Esophagus muscularis mucosa (tissue), 4 donors: ENCODE measurements at places on chromosomes 2 and 18. TPM values are rescaled to one million over a fixed set of nuclear protein-coding genes. Genes with fewer than 3 reads are reported as not detected.

CROCC2 gene
- not detected for total RNA-seq

SETBP1 gene
- 67.7 TPM for total RNA-seq

GDF7 gene
- total RNA-seq, result 2.7 TPM

ANKRD36 gene
- total RNA-seq, result 11.1 TPM

CREG2 gene
- total RNA-seq, result not detected

GRCh38 chr18:71045331-71046065, 756.7 kb downstream of the SOCS6 start:
- no peak overlapping the region for H3K4me3 ChIP-seq
- H3K36me3 ChIP-seq, result no peaks in the 10 kb centered on the region
- no peak overlapping the region for H3K27ac ChIP-seq
- H3K4me1 ChIP-seq, result no peaks in the 10 kb centered on the region
- H3K27me3 ChIP-seq, result no peaks in the 10 kb centered on the region

DNA sequence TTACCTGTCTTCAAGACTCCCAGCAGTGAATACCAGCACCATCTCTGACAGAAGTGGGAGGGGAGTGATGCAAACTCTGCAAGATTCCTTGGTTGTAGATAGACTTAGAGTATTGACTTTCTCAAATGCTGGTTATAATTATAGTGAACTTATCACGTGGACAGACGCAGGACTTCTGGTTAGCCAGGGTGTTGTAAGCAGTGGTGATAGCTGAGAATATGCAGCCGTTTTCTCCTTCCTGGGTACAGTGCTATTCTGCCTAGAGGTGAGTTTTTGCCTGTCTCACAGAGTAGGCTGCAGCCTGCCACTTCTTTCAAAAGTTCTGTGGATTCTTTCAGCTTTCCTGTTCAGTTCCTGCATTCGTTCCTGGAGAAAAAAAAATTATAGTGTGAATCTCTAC, 733 bp upstream of the CXCR2 start:
- H3K36me3 ChIP-seq, result no peaks in the 10 kb centered on the region
- H3K4me3 ChIP-seq, result no peak overlapping the region

GRCh38 chr2:215277944-215278343, 33.9 kb upstream of the ATIC start:
- H3K27me3 ChIP-seq, result no peaks in the 10 kb centered on the region
- no peak overlapping the region for H3K27ac ChIP-seq
- H3K4me1 ChIP-seq, result no peaks in the 10 kb centered on the region
- H3K36me3 ChIP-seq, result no peaks in the 10 kb centered on the region
- no peak for DNase-seq

GRCh38 chr2:156110890-156111289, 221.6 kb downstream of the NR4A2 start:
- H3K27me3 ChIP-seq, result no peaks in the 10 kb centered on the region
- no peaks in the 10 kb centered on the region for H3K36me3 ChIP-seq
- no peak for DNase-seq
- H3K4me3 ChIP-seq, result no peak overlapping the region
- H3K4me1 ChIP-seq, result no peaks in the 10 kb centered on the region

DNA sequence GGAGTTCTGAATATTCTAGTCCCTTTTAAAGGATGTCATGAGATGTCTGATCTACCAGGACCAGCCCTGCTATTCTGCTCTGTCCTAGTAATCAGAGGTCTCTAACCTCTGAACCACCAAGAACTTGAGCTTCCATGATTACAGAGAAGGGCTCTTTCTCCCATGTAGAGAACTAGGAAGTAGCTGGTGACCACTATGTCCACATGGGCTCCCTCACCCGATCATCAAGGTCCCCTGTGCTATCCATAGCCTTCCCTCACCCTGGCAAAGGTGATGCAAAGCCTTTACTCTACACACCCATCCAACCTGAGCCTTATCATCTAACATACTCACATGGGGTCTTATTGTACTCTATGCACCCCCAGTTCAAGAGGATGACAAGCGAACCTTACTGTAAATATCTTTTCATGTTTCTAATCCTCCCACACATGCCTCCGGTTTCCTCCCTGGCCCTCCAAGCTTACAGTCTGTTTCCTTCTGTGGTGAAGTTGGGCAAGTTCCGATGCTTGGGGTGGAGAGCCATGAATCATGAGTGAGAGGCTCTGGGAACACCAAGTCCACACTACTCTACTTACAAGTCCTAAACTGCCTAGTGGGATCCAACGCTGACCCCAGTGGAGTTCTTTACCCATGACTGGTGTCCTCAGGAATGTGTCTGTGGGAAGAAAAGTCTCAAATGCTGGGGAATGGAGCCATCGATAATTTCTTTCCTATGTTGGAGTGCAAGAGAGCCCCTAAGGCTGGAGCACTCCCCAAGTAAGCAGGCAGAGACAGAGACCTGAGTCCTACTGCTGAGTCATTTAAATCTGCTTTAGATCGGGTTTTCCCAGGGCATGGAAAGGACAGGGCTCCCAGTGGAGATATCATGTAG, 73.3 kb upstream of the KLF7 start:
- peak overlapping the region; percentile 68 for H3K27ac ChIP-seq
- DNase-seq, result no peak
- H3K27me3 ChIP-seq, result no peaks in the 10 kb centered on the region
- no peaks in the 10 kb centered on the region for H3K36me3 ChIP-seq

- H3K36me3 ChIP-seq, result no peaks in the 10 kb centered on the region
- no peaks in the 10 kb centered on the region for H3K27me3 ChIP-seq
- H3K4me3 ChIP-seq, result no peak overlapping the region
- H3K27ac ChIP-seq, result no peak overlapping the region
- no peaks in the 10 kb centered on the region for H3K4me1 ChIP-seq
These were observed 813.0 kb downstream of the MBD2 start for GRCh38 chr18:53411511-53411910.

DNA sequence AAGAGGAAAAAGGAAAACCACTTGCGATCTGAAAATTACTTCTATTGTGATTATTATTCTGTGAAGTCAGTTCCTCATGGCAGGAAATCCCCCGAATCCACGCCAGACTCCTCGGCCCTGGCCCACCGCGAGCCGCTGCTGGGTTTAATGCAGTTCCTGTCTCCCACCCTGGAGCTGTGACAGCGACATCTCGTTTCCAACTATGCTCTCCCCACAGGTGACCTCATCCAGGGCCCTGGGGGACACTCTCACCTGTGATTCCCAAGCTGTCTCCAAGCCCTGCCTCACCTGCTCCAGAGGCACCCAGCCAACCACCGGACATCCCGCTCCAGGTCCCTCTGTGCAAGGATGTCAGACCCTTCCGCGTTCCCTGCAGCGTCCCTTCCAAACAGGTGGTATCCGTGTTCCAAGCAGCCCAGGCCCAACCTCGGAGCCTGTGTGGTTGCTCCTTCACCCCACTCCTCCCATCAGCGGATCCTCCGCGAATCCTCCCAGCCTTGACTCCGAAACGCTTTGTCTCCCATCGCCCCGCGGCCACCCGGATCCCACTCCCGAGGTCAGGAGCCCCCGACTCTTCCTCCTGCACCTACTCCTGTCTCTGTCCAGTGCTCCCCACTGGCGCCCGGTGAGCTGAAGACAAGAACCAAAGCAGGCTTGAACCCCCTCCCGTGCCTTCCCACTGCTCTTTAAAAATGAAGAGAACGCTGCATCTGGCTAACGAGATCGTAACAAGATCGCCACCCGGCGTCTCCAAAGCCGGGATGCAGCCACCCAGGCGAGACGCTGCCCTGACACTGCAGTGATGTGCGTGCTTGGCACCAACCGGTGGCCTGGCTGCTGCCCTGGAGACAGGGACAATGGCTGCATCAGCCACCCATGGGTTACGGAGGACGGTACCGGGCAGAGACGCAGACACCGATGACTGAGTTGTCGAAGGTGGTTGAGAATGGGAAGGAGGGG, 96.5 kb downstream of the NDUFA10 start:
- DNase-seq, result no peak
- H3K4me1 ChIP-seq, result no peaks in the 10 kb centered on the region
- H3K4me3 ChIP-seq, result no peak overlapping the region
- no peak overlapping the region for H3K27ac ChIP-seq

DNA sequence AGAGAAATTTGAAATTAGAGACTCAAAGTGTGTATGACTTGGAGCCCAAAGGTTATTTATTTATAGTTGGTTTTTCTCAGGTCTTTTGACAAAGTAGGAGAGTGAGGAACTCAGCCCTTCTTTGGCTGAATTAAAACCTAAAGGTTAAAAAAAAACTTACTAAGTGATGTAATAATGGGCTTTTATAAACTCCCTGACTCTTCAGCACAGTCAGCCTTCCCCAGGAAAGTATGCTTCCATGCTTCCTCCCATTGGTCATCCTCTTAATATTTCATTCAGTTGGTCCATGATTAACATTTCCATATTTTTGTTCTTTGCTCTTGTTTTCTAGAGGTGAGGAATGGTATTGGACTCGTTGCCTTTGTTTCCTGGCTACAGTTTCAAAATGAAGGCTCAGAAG, 7.2 kb downstream of the ARPC2 start:
- no peak overlapping the region for H3K4me3 ChIP-seq
- no peaks in the 10 kb centered on the region for H3K27me3 ChIP-seq
- H3K4me1 ChIP-seq, result peaks cover 76% of the 10 kb centered on the region
- H3K36me3 ChIP-seq, result peaks cover 44% of the 10 kb centered on the region
- H3K27ac ChIP-seq, result no peak overlapping the region
- no peak for DNase-seq

GRCh38 chr2:39488450-39488849, 51.4 kb upstream of the MAP4K3 start:
- H3K36me3 ChIP-seq, result no peaks in the 10 kb centered on the region
- H3K4me1 ChIP-seq, result peaks cover 23% of the 10 kb centered on the region
- DNase-seq, result no peak
- no peaks in the 10 kb centered on the region for H3K27me3 ChIP-seq

- no peak overlapping the region for H3K27ac ChIP-seq
- DNase-seq, result no peak
- H3K27me3 ChIP-seq, result no peaks in the 10 kb centered on the region
- H3K4me1 ChIP-seq, result no peaks in the 10 kb centered on the region
- H3K4me3 ChIP-seq, result no peak overlapping the region
These were observed 709.1 kb downstream of the LRRTM4 start for GRCh38 chr2:76813084-76813483.

DNA sequence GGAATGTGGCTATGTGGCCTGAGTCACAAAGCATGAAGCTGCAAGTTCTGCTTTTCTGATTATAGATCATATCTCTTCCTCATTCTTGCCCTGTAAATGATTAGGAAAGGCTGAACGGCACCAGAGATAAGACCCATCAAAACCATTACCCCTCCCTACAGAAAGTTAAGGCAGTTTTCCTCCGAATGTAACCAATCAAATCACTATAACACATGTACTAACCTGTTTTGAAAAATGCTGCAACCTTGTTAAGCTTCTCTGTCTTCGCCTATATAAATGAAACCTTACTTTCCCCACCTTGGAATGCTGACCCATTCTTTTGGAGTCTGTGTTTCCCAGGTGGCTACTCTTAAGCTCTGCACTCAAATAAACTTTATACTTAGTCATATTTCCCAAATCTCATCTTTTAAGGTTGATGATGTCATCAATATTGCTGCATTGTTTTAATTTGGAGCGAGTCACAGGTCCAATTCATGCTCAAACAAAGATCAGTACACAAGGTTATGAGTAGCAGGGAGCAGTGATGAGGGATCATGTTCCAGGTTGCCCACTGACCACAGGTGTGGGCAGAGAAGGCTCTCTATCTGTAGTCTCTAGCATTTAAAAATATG, 662.3 kb downstream of the IRS1 start:
- no peaks in the 10 kb centered on the region for H3K27me3 ChIP-seq
- no peak overlapping the region for H3K4me3 ChIP-seq
- no peaks in the 10 kb centered on the region for H3K36me3 ChIP-seq
- H3K4me1 ChIP-seq, result no peaks in the 10 kb centered on the region
- DNase-seq, result no peak
- H3K27ac ChIP-seq, result no peak overlapping the region

- no peak for DNase-seq
- no peaks in the 10 kb centered on the region for H3K36me3 ChIP-seq
- H3K27ac ChIP-seq, result no peak overlapping the region
- H3K27me3 ChIP-seq, result no peaks in the 10 kb centered on the region
- no peak overlapping the region for H3K4me3 ChIP-seq
- peaks cover 49% of the 10 kb centered on the region for H3K4me1 ChIP-seq
These were observed 62.4 kb downstream of the DGKD start for GRCh38 chr2:233416706-233417105.

DNA sequence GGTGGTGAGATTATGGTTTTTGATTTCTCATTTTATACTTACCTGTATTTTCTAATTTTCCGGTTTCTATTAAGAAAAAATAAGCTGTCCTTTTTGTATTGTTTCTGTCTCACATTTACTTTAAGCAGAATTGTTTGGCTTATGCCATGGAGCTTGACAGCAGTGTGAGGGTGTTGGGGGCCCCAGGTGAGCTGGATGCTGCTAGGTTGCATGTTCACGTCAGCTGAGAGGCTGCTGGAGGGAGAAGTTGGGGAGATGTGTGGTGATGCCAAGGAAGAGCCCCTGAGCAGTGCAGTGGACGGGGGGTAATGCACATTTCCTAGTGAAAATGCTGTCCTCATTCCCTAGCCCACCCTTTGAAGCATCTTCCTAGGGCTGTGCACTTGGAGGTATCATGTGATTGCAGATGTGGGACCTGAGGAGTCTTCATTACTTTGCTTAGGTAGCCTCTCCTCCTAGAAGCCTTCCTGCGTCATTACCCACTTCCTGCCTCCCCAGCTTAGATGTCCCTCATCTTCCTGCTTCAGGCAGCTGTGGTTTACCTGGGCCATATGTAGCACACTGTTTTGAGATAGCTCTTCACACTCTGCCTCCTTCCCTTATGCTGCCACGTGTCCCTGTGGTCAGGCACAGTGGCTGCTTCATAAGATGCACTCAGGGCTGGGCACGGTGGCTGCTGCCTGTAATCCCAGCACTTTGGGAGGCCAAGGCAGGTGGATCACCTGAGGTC, 16.2 kb downstream of the ATG16L1 start:
- H3K27ac ChIP-seq, result no peak overlapping the region
- H3K36me3 ChIP-seq, result peaks cover 94% of the 10 kb centered on the region
- no peaks in the 10 kb centered on the region for H3K27me3 ChIP-seq
- DNase-seq, result no peak

DNA sequence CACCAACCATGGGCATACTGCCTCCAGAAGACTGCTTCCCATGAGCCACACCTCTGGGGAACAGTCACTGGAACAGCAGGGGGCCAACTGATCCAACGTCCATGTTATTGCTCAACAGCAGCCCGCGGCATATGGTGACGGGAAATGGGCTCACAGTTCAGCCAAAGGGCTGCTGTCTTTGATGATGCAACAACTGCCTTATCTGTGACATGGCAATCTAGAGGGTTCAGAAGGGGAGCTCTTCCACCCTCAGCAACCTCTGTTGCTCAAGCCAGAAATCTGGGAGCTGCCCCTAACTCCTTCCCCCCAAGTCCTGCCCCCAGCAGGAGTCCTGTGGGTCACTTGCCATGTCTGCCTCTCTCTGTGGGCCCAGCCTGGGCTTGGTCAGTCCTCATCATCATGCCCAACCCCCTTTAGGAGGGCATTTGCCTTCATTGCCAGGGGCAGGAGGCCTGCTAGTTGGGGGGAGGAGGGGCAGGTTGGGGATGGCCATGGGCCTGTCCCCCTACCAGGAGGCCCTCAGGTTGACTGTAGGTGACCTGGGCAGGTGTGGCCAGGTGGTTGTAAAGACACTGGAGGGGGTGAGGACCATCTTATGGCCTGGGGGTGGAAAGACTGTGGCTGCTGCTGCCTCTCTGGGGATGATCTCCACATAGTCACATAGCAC, 212.9 kb downstream of the CYP26B1 start:
- no peaks in the 10 kb centered on the region for H3K4me1 ChIP-seq
- no peak overlapping the region for H3K4me3 ChIP-seq
- peak; percentile 89 for DNase-seq
- no peaks in the 10 kb centered on the region for H3K36me3 ChIP-seq
- H3K27ac ChIP-seq, result peak overlapping the region; percentile 58
- H3K27me3 ChIP-seq, result no peaks in the 10 kb centered on the region
